Activated B cell treated with CpG ODN at 0.5 μM for 24 hours (primary cell): ENCODE measurements at places on chromosomes 4 and X.

GRCh38 chr4:70863099-70863790 lies 23.6 kb upstream of the GRSF1 start:
- DNase-seq, result no peak

GRCh38 chr4:145390571-145390970 lies 91.1 kb upstream of the SMAD1 start:
- DNase-seq, result no peak

GRCh38 chrX:143171703-143172102 lies 146.0 kb downstream of the SPANXN4 start:
- DNase-seq, result no peak

- DNase-seq, result no peak
These were observed 171.4 kb downstream of the MSL3 start for GRCh38 chrX:11929476-11929875.

DNA sequence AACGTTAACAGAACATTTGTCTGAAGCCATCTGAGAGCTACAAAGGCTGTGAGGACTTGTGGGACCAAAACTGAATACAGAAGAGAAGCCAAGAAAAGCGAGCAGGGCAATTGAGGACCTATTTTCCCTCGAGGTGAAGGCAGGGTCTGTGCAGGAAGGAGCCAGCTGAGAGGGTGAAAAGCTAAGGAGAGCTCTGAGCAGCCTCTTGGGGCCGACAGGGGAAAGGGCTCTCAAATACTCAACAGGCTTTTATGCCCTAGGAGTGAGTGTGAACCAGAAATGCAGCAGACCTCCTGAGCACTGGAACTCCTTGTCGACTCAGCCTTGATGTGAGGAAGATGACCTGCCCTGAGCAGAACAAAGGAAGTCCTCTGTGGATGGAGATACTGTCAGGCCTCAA lies 54.2 kb downstream of the C4orf50 start:
- DNase-seq, result no peak

DNA sequence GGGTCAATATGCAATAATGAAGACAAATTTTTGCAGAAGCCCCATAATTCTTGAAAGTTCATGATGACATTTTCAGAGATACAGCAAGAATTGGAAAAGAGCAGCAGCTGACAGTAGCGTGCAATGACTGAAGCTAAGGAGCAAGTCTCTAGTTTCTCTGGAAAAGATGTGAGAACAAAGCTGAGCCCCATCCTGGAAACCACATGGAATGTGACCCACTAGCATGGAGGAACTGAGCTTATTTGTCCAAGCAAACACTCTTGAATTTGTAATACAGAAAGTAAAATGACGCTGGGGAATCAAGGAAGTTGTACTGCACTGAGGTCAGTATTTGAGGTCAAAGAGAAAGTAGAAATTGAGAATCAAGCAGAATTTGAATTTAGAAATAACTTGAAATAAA lies 1447.2 kb downstream of the FSTL5 start:
- no peak for DNase-seq

DNA sequence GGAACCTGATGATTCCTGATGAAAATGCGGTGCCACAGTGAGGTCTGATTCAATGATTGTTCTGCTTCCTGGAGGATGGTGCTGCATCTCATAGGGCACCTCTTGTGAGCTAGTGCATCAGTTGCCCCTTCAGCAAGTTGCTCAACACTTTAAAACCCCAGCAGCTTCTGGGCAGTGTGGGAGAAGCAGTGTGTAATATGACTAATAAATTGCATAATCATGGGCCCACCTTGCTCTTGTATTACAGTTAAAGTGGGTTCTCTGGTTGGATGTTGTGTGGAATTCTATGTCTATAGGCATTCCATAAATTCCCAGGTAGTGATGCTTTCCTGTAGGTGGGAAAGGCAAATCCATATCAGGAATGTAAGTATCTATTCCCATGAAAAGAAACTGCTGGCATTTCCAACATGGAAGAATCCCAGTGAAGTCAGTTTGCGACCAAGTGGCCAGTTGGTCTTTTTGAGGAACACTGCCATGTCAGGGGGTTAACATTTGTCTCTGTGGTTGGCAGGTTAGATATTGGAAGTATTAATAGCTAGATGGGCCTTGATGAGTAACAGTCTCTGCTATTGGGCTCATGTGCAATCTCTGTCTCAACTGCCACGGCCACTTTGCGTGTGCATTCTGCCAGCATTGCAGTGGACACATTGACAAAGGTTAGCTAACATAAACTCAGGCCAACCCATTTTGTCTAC lies 121.1 kb upstream of the OTUD4 start:
- no peak for DNase-seq

DNA sequence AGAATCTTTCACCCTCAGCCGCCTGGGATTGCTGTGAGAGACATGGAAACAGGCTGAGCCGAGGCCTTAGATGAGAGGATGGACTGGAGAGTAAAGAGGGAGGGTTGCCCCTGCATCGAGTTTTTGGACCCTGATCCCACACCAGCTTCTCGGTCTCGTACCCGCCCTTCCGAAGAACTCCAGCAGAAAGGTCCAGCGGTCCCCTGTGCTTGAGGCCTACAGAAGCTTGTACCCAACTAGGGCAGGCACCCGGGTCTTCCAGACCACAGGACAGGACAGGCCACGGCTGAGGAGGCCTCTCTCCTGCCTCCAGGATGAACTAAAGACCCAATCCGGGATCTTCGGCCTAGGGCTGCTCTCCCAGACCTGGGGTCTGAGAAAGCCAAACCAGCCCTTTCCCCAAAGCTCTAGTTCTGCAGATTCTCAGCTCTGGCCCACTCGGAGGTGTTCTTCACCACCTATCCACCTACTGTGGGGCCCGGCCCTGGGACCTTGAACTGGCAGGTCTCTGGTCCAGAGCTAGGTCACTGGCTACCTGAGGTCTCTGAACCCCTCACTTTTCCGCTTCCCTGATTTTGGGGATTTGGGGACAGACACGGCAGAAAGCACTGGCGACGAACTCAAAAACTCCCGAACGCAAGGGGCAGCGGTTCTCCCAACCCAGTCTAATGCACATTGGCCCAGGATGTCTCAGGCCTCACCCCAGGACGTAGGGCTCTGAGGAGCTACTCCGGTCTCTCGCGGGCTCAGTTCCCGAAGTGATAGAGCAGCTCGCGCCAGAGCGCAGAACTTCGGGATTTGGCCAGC lies 1.1 kb downstream of the NKX3-2 start:
- peak; percentile 18 for DNase-seq

- no peak for DNase-seq
These were observed 742.2 kb upstream of the ATOH1 start for GRCh38 chr4:93086356-93086755.

GRCh38 chrX:74781507-74782034 lies 143.7 kb downstream of the NEXMIF start:
- no peak for DNase-seq

DNA sequence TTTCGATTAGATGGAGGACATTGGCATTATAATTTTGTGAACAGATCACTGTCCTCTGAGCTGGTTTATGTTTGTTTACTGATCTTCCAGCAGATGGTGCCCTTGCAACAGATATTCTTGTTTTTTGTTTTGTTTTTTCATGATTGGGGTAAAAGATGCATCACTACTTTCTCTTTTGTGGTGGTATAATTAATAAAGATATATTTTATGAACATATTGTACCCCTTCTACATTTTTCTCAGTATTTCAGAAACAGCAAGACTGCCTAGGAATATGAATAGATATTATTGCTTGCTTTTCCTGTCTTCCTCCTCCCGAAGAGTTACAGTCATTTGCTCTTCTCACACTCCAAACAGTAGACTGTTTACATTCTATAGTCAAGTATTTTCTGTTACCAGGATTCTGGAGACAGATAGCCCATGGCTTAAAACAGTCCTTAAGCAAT lies 905.2 kb downstream of the TRAM1L1 start:
- DNase-seq, result no peak

DNA sequence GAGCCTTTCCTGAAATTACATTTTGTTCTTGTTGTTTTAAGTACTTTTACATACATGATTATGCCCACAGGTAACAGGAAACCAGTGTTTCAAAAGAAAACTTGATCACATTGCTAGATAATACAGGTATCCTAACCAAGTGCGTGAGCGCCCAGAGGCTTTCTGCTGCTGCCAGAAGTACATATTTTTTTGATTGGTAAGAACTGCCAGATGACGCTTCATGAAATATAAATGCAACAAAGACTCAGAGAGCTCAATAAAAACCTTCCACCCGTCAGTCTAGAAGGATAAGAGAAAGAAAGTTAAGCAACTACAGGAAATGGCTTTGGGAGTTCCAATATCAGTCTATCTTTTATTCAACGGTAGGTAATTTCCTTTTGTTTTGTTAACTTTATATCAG lies at the start of gene EPGN:
Gene EPGN, plus strand, starts transcription at position 256 of the 400 bp plus-strand sequence. Its CDS starts 64 bp downstream, at position 320.
- DNase-seq, result no peak

GRCh38 chr4:188305690-188306089 lies 166.4 kb downstream of the TRIML1 start:
- no peak for DNase-seq

DNA sequence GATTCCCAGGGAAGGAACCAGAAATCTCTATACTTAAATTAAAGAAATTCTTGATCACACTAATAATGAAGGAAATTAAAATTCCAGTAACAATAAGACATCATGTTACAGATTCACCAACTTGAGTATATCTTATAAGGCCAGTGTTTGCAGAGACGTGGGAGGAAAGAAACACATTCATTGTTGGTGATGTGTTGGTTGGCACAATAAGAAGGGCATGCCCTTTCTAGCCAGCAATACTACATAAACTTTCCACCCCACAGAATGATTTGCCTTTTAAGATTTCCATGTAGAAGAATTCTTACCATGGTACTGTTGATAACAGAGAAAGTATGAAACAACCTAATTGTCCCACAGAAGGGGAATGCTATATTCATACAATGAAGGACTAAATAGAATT lies 581.5 kb downstream of the STIM2 start:
- DNase-seq, result no peak

- DNase-seq, result no peak
These were observed 73.9 kb downstream of the FAT4 start for GRCh38 chr4:125388613-125389012.

- no peak for DNase-seq
These were observed 2.8 kb upstream of the LIN54 start for GRCh38 chr4:83013420-83013867.

DNA sequence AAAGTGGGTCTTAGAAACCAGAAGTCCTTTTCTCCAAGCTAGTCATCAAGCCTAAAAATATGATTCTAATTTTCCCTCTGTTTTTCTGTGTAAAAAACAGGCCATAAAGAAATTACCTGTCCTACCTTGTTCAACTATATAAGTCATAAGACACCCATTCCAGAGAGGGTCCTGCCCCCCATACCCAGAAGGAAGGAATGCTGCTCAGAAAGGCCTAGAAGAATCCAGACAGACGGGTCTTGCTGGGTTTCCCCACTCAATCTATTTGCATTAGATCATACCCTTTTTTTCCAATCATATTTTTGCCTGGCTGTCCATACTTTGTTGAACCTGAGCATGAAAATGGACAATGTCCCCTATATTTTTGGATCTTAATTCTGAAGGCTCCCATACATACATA lies 16.3 kb upstream of the XAGE2 start:
- DNase-seq, result no peak

- DNase-seq, result no peak
These were observed 18.5 kb downstream of the TAB3 start for GRCh38 chrX:30870572-30870971.

- DNase-seq, result no peak
These were observed 17.5 kb downstream of the RBMX2 start for GRCh38 chrX:130419263-130419662.

DNA sequence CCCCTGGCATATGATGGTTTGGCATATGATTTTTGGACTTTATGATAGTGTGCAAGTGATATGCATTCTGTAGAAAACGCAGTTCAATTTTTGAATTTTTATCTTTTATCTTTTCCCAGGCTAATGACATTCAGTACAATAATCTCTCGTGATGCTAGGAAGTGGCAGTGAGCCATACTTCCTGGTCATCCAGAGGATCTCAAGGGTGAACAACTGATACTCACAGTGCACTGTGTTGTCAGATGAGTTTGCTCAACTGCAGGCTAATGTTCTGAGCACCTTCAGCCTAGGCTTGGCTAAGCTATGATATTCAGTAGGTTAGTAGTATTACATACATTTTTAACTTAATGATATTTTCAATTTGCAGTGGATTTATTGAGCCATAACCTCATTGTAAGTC lies 405.3 kb downstream of the PCDH7 start:
- DNase-seq, result no peak

DNA sequence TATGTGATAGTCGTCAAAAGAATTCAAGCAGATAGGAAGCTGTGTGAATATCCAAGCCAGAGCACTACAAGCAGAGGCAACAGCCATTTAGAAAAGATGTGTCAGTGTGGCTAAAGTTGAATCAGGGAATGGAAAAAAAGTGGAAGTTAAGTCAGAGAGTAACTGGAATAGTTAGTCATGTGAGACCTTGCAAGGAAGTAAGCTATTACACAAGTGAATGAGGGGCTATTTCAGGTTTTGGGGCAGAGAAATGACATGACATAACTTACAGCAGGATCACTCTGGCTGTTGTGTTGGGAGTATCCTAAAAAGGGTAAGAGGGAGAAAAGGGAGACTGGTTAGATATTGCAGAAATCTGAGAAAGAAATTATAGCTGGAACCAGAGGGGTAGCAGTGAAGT lies 236.6 kb upstream of the PCDH18 start:
- no peak for DNase-seq

DNA sequence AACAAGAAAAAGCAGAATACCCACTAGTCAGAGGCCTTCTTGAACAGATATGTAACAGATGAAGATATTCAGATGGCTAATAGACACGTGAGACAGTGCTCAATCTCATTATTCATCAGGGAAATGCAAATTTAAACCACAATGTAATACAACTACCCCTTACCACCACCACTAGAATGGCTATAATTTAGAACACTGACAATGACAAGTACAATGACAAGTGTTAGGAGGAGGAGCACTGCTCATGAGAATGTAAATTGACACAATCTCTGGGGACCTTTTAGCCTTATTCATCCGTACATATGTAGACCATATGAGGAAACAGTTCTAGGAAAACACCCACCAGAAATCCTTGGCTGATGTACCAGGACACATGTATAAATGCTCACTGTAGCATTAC lies 13.1 kb downstream of the ZNF81 start:
- no peak for DNase-seq

DNA sequence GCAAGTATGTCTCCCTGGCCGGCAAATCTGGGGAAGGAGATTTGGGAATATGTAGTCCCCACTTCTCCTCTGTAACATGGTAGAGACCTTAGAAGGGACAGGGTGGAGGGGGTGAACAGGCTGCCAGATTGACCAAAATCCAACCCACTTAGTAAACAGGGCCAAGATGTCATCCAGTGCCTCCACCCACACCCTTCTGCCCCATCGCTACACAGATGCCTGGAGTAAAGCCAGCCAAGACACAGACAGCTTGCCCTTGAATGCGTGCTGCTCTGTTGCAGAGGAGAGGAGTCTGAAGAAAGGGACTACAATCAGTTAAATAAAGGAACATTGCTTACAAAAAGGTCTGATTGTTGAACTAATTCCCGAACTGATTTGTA lies 160.1 kb upstream of the LDB2 start:
- DNase-seq, result no peak

GRCh38 chrX:125203737-125204578 lies 115.7 kb upstream of the TEX13C start:
- no peak for DNase-seq

DNA sequence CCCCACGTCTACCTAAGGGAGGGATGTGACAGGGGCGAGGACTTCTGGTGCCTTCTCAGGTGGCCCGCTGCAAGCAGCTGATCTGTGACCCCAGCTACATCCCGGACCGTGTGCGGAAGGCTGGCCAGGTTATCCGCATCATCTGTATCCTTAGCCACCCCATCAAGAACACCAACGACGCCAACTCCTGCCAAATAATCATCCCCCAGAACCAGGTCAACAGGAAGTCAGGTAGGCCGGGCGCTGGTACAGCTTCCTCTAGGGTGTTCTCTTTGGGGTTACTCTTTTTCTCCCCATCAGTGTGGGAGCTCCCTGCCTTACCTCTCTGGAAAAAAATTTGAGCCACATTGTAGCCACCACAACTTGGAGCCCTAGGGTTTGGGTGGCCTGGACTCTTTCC lies 2.4 kb upstream of the FAM50A start:
- DNase-seq, result no peak
